Thoracic aorta (tissue), 2 donors: ENCODE measurements at places on chromosomes 12 and 14. TPM values are rescaled to one million over a fixed set of nuclear protein-coding genes. Genes with fewer than 3 reads are reported as not detected.
A peak's percentile ranks its signal among the peaks of the same experiment; 100 is the strongest.

DNA sequence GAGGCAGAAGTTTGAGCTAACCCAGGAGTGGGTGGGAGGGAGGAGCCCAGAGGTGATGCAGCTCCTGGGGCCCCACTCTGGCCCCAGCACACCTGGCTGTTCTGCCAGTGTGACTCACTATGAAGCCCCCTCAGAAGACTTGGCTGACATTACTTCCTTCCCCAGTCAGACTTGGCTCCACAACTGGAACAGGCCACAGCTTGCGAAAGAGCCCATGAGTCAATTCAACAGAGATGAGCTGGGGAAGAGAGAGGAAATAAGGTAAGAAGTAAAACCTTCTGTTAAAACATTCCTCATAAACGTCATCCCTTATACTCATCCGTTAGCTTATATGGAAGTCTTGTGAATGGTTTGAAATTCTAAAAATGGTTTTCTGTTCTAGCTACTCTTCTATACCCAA, 245.9 kb downstream of the ADAMTS20 start:
- no peak overlapping the region for H3K27ac ChIP-seq
- no peaks in the 10 kb centered on the region for H3K36me3 ChIP-seq

GRCh38 chr12:89960607-89961394, 252.2 kb upstream of the ATP2B1 start:
- H3K27me3 ChIP-seq = no peaks in the 10 kb centered on the region
- no peaks in the 10 kb centered on the region for H3K36me3 ChIP-seq
- no peak overlapping the region for H3K27ac ChIP-seq
- H3K4me3 ChIP-seq = no peak overlapping the region

DNA sequence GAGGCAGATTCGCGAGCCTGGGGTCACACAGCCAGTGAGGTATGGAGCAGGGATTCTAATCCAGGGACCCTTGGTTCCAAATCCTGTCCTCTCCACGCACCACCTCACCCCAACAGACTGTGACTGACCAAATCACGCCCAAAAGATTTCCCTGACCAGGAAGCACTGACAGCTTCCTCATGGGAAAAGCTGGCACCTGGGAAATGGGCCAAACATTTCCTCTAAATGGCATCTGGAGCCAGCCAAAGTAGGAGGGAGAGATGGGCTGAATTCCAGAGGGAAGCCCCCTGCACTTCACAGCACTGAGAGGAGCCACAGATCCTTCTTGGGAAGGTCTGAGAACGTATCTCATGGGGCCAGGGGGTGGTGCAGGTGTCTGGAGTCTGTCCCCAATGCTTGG, 28.8 kb downstream of the CCDC92 start:
- H3K4me1 ChIP-seq = no peaks in the 10 kb centered on the region
- no peak for DNase-seq
- H3K27ac ChIP-seq = peak overlapping the region; percentile 60
- H3K27me3 ChIP-seq = no peaks in the 10 kb centered on the region

DNA sequence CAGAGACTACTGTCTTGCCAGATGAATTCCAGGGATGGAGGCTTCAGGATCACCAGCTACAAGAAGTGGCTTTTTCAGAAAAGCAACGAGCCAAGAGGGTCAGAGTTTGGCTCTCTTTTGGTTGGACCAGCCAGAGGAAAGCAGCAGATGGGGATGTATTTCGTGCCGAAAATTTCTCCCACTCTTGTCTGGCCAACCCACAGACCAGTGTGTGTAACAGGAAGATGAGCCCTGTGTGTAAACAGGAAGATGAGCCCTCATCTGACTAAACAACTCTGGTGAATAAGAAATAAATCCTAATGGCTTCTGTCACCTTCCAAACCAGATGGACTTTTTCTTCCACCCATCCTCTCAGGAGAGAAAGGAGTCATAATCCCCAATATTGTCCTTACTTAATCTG, 13.1 kb downstream of the GPR68 start:
- DNase-seq = no peak
- no peaks in the 10 kb centered on the region for H3K4me1 ChIP-seq
- no peak overlapping the region for H3K27ac ChIP-seq
- H3K4me3 ChIP-seq = no peak overlapping the region
- no peaks in the 10 kb centered on the region for H3K27me3 ChIP-seq

GRCh38 chr14:50038398-50039119, 77.8 kb downstream of the VCPKMT start:
- H3K4me3 ChIP-seq = no peak overlapping the region
- peak; percentile 19 for DNase-seq
- H3K27ac ChIP-seq = no peak overlapping the region
- no peaks in the 10 kb centered on the region for H3K36me3 ChIP-seq

GRCh38 chr14:26132061-26132645, 465.7 kb downstream of the NOVA1 start:
- H3K27ac ChIP-seq = no peak overlapping the region
- H3K4me1 ChIP-seq = no peaks in the 10 kb centered on the region
- no peak for DNase-seq
- H3K27me3 ChIP-seq = no peaks in the 10 kb centered on the region

DNA sequence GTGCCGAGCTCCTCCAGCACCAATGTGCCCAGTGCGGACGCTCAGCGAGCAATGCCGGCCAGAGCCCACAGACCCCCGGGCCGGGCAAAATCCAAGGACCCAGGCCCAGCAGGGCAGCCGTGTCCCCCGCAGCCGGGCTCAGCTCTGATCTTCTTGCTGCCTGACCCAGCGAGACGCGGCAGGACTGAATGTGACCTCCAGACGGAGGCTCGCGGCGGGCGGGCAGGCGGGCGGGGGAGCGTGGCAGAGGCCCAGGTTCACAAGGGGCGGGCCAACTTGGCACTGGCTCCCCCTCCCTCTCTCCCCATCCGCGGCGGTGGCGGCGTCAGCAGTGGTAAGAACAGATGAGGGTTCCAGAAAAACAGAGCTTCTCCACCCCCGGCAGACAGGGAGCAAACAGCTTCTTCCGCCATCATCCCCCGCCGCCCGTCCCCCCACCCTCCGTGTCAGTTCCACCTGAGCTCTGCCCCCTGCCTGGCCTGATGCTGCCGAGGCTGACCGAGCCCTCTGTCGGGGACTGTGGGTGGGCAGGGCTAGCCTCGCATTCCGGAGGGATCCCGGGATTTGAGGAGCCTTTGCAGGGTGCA, 94.3 kb downstream of the RFLNA start:
- H3K36me3 ChIP-seq = peaks cover 16% of the 10 kb centered on the region
- H3K27ac ChIP-seq = peak overlapping the region; percentile 96
- peak; percentile 62 for DNase-seq
- H3K27me3 ChIP-seq = no peaks in the 10 kb centered on the region

GRCh38 chr12:68943848-68944247, 10.9 kb upstream of the CPM start:
- H3K4me1 ChIP-seq = no peaks in the 10 kb centered on the region
- no peak for DNase-seq
- no peaks in the 10 kb centered on the region for H3K36me3 ChIP-seq
- H3K4me3 ChIP-seq = no peak overlapping the region
- H3K27ac ChIP-seq = no peak overlapping the region

DNA sequence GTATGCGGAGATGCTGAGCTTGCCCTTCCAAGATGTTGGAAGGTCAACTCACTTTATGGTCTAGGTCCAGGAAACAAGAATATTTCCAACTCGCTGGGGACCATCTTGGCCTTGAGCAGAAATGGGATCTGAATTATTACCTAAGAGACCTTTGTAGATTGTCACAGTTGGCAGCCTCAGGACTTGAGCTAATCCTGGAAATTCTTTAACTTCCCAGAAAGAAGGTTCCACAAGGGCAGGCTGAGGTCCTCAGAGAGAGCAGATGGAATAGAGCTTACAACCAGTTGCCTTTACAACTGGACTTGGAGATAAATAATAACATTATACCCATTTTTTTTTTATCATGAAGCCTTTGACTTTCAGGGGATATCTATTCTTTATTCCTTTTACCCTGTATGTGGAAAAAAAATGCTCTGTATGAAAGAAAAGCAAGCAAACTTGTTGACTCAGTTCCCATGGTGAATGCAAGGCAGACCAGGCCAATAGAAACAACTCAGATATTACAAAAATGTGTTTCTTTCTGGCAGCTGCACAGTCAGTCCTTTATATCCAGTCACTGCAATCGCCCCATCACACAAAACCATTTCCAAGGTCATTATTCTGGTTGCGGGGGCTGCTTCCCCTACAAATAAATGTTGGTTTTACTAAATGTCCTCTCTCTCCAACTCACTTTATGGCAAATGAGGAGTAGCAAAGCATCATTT, 401.4 kb downstream of the ZFP36L1 start:
- H3K27ac ChIP-seq = peak overlapping the region; percentile 70
- no peak overlapping the region for H3K4me3 ChIP-seq
- no peaks in the 10 kb centered on the region for H3K36me3 ChIP-seq
- no peak for DNase-seq
- H3K27me3 ChIP-seq = no peaks in the 10 kb centered on the region

DNA sequence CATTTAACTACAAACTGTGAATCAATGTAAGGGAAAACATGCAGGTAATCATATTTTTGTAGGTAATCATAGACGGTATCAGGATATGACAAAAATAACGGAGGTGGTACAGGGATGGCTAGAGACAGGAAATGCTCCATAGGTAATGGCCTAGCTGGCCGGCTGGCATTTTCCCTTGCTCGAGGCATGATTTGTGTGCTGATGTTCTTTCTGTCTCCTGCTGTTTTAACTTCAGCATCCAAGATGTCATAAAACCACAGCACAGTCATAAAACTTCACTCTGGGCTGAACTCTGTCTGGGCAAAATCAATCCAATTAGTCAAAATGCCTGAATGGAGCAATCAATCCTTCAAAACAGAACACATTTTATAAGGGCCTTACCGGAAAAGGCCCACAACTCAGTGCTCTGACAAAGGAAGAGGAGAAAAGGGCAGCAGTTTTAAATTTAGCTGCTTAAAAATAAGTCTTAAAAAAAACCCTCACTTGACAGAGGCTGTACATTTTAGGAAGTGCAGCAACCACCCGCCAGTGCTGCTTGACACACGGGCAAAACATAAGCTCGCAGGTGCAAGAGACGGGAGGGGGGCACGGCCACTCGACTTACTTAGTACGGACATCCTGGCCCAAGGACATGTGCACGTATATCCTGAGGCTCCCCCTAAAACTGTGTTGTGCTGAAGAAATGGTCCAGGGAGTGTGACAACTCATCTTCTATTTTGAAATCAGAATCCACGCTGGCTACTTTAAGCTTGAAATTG, 40.5 kb upstream of the GPR68 start:
- no peak overlapping the region for H3K27ac ChIP-seq
- no peaks in the 10 kb centered on the region for H3K27me3 ChIP-seq
- no peaks in the 10 kb centered on the region for H3K4me1 ChIP-seq
- no peak overlapping the region for H3K4me3 ChIP-seq

DNA sequence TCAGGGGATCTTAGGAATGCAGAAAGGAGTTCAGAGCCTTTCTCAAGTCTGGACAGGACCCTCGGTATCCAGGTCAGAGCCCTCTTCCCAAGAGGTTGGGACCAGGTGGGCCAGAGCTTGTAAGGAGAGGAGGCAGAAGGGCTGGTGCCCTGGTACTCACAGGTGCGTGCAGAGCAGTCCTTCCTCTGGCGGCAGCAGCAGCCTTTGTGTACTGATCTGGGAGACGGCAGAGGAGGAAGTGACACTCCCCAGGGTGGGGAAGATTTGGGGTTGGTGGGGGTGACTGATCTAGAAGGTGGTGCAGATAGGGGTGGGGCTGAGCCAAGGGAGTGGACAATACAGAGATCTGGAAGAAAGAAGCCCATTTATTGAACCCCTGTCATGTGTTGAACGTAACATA, at the start of gene ITGB7:
Gene ITGB7 (minus strand): TSS at position 210 of the 400 bp plus-strand sequence. CDS start 6,808 bp downstream, outside the sequence.
- peaks cover 3% of the 10 kb centered on the region for H3K4me1 ChIP-seq
- peaks cover 19% of the 10 kb centered on the region for H3K36me3 ChIP-seq
- DNase-seq = no peak
- no peak within 1 kb of the TSS for H3K27ac ChIP-seq

DNA sequence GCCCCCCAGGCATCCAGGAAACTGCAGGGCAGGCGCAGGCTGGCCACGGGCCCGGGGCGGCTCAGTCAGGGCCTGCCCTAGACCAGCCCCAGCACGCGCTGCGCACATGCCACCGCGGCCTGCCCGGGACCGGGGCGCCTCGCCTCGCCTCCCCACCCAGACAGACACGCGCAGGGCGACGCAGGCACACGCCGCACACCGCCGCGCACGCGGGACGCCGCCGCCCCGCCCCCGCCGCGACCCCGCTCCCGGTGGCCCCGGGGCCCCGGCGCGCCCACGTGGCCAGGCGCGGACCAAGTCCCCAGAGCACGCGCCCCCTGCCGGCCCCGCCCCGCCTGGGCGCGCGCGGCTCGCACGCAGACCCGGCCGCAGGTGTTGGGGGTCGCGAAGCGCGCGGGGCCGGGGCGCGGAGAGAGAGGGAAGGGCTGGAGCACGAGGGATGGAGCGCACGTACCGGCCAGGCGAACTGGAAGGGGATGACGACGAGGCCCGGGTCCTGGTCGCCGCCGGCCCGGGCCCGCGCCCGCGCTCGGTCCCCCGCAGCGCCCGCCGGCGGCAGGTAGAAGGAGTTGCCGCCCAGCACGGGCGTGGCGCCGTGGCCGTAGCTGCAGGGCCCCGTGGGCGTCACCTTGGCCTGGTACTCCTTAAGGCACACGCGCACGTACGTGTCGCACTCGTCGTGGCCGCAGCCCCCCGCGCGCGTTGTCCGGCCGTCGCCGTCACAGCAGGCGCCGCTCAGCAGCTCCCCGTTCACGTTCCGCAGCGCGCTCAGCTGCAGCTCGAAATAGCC, 1.1 kb downstream of the JAG2 start:
- no peak for DNase-seq
- peak overlapping the region; percentile 62 for H3K4me3 ChIP-seq
- H3K4me1 ChIP-seq = peaks cover 12% of the 10 kb centered on the region
- no peaks in the 10 kb centered on the region for H3K27me3 ChIP-seq
- no peaks in the 10 kb centered on the region for H3K36me3 ChIP-seq

- H3K27me3 ChIP-seq = no peaks in the 10 kb centered on the region
- DNase-seq = no peak
- peak within 1 kb of the TSS; percentile 25 for H3K4me3 ChIP-seq
- H3K36me3 ChIP-seq = no peaks in the 10 kb centered on the region
Measured at GRCh38 chr12:9732921-9733461, at the start of gene CLECL1. Gene CLECL1 (minus strand): TSS chr12:9733097.

DNA sequence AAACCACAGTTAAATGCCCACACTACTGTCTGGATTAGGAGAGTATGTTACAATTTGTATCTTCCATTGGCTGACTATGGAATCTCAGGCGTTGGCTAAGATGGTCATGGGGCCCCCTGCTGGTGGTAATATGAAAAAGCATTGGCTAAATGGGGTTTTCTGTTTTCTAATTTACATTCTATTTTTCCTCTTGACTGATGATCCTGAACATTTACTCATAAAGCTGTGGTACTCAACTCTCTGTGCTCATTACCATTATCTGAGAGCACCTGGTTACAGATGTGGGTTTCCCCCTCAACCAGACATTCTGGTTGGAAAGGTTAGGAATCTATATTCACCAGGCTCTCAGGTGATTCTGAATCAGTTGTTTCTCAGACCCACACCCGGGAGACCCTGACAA, 64.8 kb downstream of the WSCD2 start:
- H3K27me3 ChIP-seq = no peaks in the 10 kb centered on the region
- DNase-seq = no peak

DNA sequence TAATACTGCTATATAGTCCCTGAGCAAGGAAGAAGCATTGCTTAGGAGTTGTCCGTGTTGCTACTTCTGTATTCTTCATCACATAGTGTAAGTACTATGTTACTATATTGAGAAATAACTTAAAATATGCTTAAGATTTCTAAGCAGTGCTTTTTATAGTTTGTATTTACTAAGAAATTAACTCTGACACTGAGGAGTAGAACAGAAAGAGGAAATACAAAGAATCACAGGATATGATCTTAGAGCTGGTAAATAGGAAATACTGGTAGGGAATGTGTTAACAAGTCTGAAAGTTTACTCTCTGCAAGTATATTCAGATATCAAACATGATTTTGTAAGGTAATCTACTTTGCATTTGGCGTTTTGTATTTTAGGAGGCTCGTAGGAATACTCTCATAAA, 15.5 kb downstream of the XPOT start:
- no peaks in the 10 kb centered on the region for H3K27me3 ChIP-seq
- no peak overlapping the region for H3K4me3 ChIP-seq
- peaks cover 61% of the 10 kb centered on the region for H3K36me3 ChIP-seq
- no peak overlapping the region for H3K27ac ChIP-seq
- DNase-seq = no peak
- H3K4me1 ChIP-seq = no peaks in the 10 kb centered on the region

NFE2 gene
- total RNA-seq = not detected
